ENCODE measurements at places on chromosomes 12 and 14.

GRCh38 chr12:67710582-67710981 lies 62.0 kb downstream of the DYRK2 start:
- no peak for DNase-seq

- no peak for DNase-seq
Observed at GRCh38 chr12:50728841-50729240, 35.1 kb upstream of the ATF1 start.

GRCh38 chr14:65069874-65070413 lies 32.4 kb downstream of the MAX start:
- DNase-seq: no peak

DNA sequence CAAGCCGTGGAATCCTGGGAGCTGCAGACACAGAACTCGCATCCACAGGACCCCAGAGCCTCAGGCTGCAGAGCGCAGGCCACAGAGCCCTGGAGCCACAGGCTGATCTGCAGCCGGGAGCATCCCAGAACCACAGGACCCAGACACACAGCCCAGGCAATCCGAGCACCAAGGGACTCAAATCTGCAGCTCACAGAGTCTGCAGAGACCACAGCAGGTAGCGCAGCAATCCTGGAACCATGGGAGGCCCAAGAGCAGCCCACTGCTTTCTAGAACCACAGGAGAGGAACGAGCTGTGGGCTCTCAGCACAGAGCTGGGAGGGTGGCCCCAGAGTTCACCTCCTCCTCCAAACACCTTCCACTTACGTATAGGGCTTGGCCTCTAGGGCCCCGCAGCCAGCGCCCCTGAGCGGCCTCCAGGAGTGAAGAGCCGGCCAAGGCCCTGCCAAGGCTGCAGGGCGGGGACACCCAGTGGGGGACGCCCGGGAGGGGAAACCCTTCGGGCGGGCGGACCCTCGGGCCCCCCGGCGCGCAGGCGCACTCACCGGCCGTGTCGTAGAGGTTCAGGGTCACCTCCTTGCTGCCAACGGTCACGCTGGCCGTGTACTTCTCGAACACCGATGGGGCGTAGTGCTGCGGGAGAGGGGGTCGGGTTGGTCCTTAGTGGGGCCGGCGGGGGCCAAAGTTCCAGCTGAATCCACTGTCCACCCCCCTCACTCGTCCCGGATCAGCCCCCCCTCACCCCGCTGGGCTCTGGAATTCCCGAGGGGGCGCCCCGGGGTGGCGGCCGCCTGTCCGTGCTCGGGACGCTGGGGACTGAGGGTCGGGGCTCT lies 665 bp downstream of the RHOF start:
- no peak for DNase-seq

DNA sequence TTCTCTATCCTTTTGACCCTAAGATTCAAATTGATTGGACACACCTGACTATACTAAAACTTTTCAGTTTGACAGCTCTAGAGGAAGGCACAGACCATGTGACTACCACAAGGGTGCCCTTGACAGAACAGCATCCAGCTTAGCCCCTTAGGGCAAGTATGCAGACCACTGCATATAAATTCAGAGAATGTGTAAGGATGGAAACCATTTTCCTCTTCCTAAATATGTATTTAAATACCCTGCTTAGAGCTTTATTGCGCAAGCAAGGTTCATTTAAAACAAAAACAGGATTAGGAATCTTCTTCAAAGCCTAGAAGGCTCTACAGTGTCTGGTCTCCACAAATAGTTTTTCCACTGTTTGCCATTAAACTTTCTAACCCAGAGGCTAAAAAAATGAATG lies 202.8 kb downstream of the MED13L start:
- DNase-seq: no peak

DNA sequence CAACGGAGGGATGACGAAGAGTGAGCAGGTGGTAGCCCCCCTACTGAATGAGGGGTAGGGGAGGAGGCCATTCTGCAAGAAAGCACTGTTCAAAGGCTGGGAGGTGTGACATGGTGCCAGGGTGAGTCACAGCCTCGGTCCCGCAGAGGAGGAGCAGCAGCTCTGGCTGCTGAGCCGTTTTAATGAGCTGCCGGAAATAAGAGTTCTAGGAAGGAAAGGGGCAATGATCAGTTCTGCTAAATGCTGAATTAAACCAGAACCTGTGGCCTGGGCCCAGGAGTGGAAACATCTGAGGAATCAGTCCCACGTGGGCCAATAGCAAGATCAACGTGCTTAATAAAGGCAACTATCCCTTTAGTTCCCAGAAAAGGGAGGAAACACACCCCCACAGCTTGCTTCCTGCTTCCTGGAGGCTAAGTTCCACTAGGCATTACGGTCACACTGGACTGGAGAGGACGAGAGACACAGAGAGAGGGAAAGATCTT lies 3.6 kb downstream of the ABCD4 start:
- DNase-seq: peak; percentile 47

Measured in stimulated activated CD8-positive, alpha-beta memory T cell treated with anti-CD3 and anti-CD28 coated beads, Interleukin-7, amount 100 ng/mL, for 4 hours (primary cell).